GM20000 (cell line): ENCODE measurements at places on chromosomes 4 and X.

DNA sequence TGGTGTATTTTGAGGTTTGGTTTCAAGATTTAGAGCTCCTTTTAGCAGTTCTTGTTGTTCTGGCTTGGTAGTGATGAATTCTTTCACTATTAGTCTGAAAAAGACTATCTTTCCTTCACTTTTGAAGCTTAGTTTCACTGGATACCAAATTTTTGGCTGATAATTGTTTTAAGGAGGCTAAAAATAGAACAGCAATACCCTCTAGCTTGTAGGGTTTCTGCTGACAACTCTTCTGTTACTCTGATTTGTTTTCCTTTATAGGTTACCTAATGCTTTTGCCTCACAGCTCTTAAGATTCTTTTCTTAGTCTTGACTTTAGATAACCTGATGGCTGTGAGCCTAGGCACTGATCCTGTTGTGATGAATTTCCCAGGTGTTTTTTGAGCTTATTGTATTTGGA is 33.6 kb upstream of the HEPH start:
- DNase-seq: no peak

DNA sequence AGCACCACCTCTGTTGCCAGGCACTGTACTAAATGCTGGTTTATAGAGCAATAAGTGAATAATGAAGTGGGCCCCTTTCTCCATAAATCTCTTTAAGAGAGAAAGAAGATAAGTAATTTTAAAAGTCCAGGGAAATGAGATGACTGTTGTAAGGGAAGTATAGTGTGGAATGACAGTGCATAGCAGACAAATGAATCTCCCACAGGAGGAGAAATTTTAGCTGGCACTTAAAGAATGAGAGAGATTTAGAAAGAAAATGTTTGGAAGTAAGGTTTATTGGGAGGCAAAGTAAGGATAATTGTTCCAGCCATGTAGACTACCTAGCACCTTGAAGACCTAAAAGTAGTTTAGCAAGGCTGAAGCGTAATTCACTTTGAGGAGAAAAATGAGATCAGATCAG is 1081.1 kb upstream of the PABPC4L start:
- no peak for DNase-seq

- DNase-seq: no peak
These were observed 298.1 kb downstream of the INPP4B start for GRCh38 chr4:142547974-142548373.

GRCh38 chr4:105025263-105026017 is 121.2 kb upstream of the TET2 start:
- DNase-seq: no peak

DNA sequence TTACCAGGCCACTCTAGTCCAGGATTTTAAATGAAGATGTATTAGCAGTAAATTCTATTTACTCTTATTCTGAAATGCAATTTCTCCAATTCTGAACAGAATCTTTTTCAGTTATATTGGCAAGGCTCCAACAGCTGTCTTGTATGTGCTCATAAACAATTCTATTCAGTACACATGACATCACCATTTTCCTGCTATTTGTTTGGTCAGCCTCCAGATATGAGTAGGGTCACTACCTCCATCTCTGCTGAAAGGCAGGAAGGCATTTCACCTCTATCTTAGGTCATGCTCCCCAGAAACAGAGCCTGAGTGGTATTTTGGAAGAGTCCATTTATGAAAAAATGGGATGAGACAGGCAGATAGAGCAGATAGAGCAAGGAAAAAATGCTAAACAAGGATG is 151.1 kb upstream of the ADGRL3 start:
- DNase-seq: no peak

DNA sequence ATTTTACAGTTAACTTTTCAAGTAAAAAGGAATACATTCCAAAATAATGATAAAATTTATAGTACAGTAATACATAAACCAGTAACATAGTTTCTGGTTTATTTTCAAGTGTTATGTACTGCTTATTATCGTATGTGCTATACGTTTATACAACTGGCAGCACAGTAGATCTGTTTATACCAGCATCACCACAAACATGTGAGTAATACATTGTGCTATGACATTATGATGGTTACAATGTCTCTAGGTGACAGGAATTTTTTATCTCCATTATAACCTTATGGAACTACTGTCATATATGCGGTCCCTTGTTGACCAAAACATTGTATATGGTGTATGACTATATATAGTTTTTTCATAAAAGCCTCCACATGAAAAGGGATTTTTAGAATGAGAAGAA is 256.9 kb downstream of the ANKRD50 start:
- no peak for DNase-seq

GRCh38 chrX:12974796-12975669 is at the start of gene TMSB4X:
TMSB4X (plus strand) TSS chrX:12975110.
- peak; percentile 65 for DNase-seq

DNA sequence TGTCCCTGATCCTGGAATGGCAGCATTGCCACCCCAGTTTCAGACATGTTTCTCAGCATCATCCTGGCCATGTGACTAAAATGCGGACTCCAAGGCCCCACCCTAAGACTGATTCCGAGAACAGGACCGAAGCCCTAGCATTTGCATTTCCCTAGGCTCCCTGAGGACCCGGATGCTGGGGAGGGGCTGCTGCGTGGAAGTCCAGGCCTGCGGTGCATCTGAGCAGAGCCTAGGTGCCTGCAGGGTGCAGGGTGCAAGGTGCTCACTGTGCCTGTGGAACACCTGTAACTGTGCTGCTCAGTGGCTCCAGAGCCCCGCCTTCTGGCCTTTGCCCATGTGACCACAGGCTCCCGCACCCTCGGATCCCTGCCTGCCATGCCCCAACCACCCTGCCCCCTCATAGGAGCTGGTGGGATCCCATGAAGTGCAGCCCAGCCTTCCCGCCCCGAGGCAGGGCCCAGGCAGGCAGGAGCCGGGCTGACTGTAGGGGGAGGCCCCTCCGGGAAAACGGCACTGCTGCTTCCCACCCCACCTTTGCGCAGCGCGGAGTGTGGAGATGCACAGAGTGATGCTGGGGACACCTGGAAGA is 14.9 kb downstream of the PNMA6F start:
- DNase-seq: no peak

DNA sequence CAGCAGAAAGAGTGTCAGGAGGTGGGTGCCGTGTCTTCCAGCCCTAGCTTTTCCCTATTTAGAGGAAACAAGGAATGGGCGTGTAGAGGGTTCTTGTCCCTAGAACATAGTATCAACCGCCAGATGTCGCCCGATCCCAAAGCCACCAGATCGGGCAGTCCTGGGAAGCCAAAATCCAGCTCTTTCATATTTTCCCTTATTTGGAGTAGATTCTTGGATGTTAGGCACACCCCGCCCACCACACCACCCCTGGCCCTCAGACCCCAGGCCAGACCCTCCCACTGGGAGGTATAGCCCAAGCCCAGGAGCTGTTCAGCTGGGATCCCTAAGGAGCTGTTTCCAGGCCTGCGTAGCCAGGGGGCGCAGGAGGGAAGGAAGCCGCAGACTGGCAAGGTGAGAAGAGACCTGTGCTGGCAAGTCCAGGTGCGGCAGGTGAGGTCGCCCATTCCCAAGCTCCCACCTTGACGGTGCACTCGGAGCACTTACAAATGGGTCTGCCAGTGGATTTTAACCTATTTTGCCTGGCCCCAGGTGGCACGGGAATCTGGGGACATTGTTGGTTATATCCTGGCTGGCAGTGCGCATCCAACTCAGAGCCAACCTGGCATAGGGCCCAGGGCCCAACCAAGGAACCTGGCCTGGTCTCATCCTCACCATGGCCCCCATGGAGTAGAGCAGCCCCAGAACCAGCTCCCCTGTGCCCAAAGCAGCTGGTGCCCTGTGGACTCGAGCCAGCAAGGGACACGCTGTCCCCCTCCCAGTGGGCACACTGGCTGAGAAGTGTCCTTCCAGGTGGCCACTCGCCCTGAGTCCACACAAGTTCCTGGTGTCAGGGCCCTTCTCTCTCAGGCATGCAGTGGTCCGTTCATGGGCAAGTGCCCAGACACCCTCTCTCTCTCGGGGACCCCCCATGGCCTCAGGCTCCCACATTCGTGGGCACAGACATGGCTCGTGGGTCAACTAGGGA is 811 bp downstream of the FLNA start:
- peak; percentile 49 for DNase-seq

DNA sequence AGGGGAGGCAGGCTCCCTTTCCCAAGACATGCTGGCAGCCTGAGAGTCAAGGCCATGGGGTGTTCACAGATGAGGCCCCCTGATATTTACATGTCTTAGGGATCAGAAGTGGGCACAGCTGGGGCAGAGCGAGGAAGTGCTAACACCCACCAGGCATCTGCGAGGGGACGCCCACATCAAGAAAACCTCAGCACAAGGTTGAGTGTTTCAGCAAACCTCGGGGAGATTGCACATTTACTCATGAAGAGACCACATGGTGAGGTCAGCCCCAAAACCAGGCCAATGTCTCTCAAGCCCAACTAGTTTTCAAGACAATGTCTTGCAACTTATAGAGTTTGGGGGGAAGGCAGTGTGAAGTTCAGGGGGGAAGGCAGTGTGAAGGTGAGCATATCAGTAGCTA is 55.2 kb downstream of the CLNK start:
- DNase-seq: peak; percentile 39

GRCh38 chr4:151195801-151196200 is 81.2 kb upstream of the PRSS48 start:
- DNase-seq: no peak

DNA sequence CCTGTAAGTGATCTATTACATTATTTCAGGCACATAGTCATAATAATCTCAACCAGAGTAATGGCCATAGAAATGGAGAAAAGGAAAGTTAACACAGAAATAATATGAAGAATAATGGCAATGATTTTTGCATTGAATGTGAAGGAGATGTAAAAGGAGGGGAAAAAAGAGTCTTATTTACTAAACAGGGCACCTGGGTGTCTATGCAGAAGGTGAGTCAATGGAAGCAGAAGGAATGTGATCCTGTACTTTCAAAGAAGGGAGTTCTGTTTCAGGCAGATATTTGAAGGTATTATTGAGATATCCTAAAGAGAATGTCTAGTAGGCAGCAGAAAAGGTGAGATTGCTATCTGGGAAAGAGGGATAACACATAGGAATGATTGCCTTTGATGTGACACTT is 279.9 kb downstream of the INPP4B start:
- DNase-seq: no peak

- DNase-seq: no peak
These were observed 436.9 kb upstream of the LCORL start for GRCh38 chr4:18458465-18458864.

GRCh38 chrX:29555465-29556091 is 659.8 kb upstream of the MAGEB2 start:
- peak; percentile 29 for DNase-seq

GRCh38 chr4:38411981-38412536 is 251.9 kb upstream of the KLF3 start:
- DNase-seq: no peak

GRCh38 chr4:170399581-170400293 is 310.0 kb upstream of the AADAT start:
- no peak for DNase-seq

GRCh38 chr4:113145519-113146291 is 96.3 kb downstream of the ANK2 start:
- no peak for DNase-seq

DNA sequence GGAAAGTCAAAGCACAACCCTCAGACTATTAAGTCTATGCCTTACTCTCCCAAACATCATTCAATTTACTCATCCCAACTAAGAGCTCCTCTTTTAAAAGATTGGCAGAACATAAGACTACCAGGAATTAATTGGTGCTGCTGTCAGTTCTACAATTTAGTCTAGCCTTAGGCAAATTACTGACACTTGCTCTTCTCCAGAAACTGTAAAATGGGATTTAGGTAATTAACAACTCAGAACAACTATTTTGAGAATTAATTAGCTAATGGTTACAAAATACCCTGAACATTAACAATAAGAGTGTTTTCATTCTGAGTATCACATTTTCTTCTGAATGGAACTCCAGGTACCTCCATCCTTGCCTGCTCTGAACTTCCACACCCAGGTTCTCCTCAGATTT is 36.2 kb upstream of the RBM47 start:
- DNase-seq: no peak

DNA sequence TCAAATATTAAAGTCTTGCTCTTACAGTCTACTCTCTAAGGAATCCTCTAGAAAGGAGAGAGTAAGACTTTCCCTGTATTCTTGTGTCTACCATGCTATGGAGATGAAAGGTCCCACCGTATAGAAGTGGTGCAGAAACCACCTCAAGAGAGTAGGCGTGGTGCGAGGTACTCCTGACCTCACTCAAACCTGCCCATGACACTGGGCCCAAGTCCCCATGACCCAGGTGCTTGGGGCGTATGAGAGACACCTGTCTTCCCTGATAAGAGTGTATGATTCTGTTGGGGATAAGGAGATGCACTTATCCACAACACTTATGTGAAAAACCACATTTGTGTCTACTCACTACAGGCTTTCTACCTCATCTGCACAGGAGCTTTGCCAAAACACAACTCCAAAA is 55.0 kb upstream of the STS start:
- DNase-seq: no peak

DNA sequence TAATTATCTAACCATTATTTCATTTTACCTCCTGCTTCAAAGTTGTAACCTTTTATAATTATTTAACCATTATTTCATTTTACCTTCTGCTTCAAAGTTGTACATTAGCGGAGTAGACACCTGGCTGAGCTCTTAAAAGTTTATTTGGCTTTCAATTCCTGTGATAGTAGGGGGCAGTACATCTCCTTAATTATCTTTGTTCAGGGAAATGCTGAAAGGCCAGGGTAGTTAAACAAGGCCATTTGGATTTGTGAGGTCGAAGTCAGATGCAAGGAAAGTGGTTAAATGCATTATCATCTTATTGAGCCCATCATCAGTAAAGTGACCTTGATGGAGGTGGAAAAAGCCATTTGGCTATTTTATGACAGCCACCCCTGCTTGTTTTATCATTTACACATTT is 210.6 kb downstream of the TENM3 start:
- no peak for DNase-seq

- no peak for DNase-seq
These were observed 1727.8 kb downstream of the ARAP2 start for GRCh38 chr4:34516524-34516923.

DNA sequence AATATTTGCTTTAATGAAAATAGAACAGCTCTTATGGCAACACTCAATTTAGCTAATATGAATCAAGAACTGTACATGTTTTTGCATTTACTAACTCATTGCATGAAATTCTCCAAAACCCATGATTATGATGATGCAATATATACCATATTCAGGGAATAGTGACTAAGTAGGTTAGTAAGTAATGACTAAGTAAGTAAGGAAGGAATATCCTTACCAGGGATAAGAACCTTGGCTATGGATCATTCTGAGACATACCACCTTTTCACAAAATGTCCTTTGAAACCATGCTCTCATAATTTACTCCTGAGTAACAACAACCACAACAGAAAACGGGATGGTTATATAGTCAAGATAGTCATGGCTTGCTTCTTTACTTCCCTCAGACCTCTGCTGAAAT is 1513.0 kb downstream of the STIM2 start:
- DNase-seq: no peak

DNA sequence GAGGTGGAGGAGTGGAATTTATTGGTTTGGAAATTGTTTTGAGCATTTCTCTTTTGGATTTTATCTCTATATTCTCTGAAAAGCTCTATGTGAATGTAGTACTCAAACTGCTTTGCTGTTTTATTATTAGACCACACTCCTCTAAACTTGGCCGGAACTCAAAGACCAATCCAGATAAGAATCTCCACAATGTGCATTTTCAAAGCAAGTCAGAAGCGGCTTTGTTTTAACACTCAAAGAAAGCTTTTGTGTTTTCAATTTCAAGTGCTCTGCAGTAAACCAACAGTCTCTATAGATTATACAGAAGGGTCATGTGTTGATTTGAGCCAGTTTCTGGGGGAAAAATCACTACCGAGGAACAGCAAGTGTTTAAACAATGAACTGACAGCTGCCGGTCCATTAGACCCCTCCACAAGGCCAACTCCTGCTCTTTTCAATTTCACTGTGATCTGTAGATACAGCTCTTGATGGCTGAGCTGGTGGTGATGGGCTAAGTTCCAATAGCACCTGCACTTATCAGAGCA is 79.4 kb downstream of the FTHL17 start:
- DNase-seq: no peak
